Suprapubic skin (tissue), 4 donors: ENCODE measurements at places on chromosomes 7 and 10. TPM values are rescaled to one million over a fixed set of nuclear protein-coding genes. Genes with fewer than 3 reads are reported as not detected.

The ZWINT gene
- total RNA-seq: 7.2 TPM

The KCNIP2 gene
- total RNA-seq: 8.0 TPM

The TRPV5 gene
- total RNA-seq: not detected

The SPDYE2 gene
- not detected for total RNA-seq

The CEP41 gene
- total RNA-seq: 4.5 TPM

The SOSTDC1 gene
- 40.5 TPM for total RNA-seq

The ADAP1 gene
- total RNA-seq: 9.1 TPM

The ZNF503 gene
- 6.7 TPM for total RNA-seq

The HDAC9 gene
- total RNA-seq: 7.2 TPM

The HPSE2 gene
- total RNA-seq: 1.3 TPM

The EZH2 gene
- 8.6 TPM for total RNA-seq

The HOXA3 gene
- 5.5 TPM for total RNA-seq

The ABCB1 gene
- total RNA-seq: 0.79 TPM

The OPN4 gene
- total RNA-seq: 0.34 TPM

The PROSER2 gene
- 5.6 TPM for total RNA-seq

The SPDYE6 gene
- total RNA-seq: not detected

The PRSS37 gene
- total RNA-seq: not detected

The METTL2B gene
- total RNA-seq: 23.1 TPM

The NRP1 gene
- total RNA-seq: 23.7 TPM

The EGR2 gene
- 28.4 TPM for total RNA-seq

The TMEM176B gene
- 14.5 TPM for total RNA-seq

The ANKRD30A gene
- not detected for total RNA-seq

The FGFBP3 gene
- total RNA-seq: 0.23 TPM

The CACNA2D1 gene
- 9.3 TPM for total RNA-seq

The SHTN1 gene
- total RNA-seq: 20.9 TPM

The ITPRID1 gene
- 4.4 TPM for total RNA-seq

The UMAD1 gene
- total RNA-seq: 9.3 TPM

The HYAL4 gene
- total RNA-seq: 2.8 TPM

The TMEM236 gene
- total RNA-seq: not detected

The COL1A2 gene
- 51.6 TPM for total RNA-seq

The CRYGN gene
- total RNA-seq: not detected

The TNS3 gene
- total RNA-seq: 53.0 TPM
